ENCODE measurements at places on chromosomes 16 and 17.

DNA sequence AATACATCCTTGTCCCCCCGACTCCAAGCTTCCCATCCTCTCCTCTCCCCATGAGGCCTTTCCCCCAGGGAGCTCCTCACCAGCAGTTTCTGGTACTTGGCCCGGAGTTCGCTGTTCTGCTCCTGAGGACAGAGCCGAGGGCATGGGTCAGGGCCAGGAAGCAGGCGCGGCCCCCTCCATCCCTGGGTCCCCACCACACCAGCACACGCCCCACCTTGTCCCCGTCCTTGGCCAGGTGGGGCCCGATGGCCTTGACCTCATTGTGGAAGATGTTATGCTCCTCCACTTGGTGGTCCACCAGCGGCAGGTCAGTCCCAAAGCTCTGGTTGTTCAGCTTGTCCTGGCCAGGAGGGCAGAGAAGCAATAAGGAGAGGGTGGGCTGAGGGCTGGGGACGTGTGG is 36.2 kb downstream of the PPL start:
- DNase-seq = no peak

DNA sequence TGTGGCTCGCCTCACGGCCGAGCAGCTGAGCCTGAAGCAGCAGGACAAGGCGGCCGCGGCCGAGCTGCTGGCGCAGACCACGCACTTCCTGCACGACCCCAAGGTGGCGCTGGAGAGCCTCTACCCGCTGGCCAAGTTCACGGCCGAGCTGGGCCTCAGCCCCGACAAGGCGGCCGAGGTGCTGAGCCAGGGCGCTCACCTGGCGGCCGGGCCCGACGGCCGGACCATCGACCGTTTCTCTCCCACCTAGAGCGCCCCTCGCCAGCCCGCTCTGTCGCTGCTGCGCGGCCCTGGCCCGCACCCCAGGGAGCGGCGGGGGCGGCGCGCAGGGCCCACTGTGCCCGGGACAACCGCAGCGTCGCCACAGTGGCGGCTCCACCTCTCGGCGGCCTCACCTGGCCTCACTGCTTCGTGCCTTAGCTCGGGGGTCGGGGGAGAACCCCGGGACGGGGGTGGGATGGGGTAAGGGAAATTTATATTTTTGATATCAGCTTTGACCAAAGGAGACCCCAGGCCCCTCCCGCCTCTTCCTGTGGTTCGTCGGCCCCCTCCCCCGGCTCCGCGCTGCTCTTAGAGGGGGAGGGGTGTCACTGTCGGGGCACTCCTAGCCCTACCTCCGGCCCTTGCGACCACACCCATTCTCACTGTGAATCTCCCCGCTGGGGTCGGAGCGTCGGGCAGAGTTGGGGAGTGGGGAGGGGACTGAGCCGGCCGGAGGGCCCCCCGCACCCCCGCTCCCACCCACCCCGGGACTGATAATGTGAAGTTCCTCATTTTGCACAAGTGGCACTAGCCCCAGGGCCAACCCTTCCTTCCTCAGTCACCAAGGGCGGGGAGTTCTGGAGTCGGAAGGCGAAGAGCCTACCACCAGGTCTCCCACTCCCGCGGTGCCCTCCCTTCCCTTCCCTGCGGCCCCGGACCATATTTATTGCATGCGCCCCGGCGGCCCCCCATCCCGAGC is 4.0 kb downstream of the HIC1 start:
- DNase-seq = peak; percentile 81

- DNase-seq = peak; percentile 11
These were observed 689.5 kb upstream of the RBFOX1 start for GRCh38 chr16:6643080-6643686.

GRCh38 chr16:1743376-1744337 is 27.7 kb downstream of the NME3 start:
- DNase-seq = no peak

DNA sequence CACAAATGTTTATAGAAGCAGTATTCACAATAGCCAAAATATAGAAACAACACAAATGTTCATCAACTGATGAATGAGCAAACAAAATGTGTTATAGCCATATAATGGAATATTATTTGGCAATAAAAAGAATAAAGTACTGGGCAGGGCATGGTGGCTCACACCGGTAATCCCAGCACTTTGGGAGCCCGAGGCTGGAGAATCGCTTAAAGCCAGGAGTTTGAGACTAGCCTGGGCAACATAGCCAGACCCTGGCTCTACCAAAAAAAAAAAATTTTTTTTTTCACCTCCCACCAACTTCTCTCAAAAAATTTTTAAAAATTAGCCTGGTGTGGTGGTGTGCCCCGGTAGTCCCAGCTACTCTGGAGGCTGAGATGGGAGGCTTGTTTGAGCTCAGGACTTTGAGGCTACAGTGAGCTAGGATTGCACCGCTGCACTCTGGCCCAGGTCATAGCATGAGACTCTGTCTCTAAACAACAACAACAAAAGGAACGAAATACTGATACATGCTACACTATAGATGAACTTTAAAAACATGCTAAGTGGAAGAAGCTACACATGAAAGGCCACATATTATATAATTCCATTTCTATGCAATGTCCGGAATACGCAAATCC is 10.7 kb upstream of the PECAM1 start:
- DNase-seq = no peak
